ENCODE measurements at places on chromosomes 2 and 18.

- peak; percentile 44 for DNase-seq
Observed at GRCh38 chr2:45938649-45939511, 287.4 kb downstream of the PRKCE start.

DNA sequence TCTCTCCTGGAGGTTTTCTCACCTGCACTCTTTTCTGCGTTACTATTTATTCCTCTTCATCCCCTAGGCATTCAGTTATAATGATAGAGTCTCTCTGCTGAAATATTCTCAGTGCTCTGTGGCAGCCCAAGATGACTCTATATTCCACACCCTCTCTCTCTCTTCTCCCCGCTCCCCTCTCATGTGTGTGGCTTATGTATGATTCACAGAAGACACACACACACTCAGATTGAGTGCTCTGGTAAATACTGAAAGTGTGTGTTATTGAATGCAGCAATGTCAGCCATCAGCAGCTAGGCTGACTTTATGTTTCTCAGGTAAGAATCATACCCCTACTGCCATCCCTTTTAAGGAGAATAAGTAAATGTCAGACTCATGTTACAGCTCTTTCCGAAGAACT lies 201.2 kb downstream of the SLC4A10 start:
- no peak for DNase-seq

- DNase-seq, result no peak
Observed at GRCh38 chr2:17555150-17555549, 14.7 kb downstream of the VSNL1 start.

GRCh38 chr2:228507870-228508269 lies 326.4 kb upstream of the SPHKAP start:
- no peak for DNase-seq

- DNase-seq, result no peak
Observed at GRCh38 chr2:9201185-9201891, 5.3 kb upstream of the ASAP2 start.

DNA sequence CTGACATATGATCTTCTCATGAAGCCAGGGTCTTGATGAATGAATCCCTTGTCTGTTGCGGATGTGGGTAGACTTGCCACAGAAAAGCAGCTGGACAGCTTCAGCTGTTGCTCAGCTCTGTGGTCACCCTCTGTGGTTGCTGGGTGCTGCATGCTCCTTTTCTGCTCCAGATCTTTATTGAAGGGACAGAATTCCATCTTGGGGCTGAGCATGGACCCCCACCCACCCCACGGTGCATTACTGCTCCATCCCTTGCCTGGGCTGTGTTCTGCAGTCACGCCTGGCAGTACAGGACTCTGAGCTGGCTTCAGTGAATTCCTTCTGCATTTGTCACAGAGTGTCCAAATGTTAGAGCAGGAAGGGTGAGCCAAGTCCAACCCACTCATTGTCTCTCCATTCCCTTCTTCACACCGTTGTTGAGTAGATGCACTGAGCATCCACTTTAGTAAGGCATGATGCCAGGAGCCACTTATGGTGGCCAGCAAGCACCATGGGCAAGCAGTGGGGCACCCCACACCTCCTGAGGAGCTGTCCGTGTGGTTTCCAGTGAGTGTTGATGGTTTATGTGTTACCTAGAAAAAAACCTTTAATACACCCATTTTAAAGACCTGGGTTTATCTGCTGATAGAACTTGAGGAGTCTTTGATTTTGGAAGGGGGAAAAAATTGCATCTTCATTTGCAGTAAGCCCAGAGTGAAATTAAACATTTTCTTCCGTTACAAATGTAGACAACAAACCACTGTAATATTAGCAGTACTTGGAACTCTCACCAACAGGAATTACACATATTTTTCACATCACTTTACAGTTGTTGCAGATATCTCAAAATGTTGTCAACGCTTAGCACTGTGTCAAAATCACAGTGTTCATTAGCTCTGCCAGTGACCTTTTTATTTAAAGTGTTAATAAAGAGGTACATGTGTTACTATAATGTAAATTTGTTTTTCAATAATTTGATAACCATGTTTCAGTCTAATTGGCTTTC lies 14.7 kb upstream of the ITGB6 start:
- DNase-seq, result peak; percentile 40

- DNase-seq, result no peak
Observed at GRCh38 chr2:64837116-64837731, 152.0 kb upstream of the SLC1A4 start.

GRCh38 chr18:39969803-39970494 lies 1985.1 kb upstream of the PIK3C3 start:
- no peak for DNase-seq

- no peak for DNase-seq
Observed at GRCh38 chr2:38374984-38375383, 2.1 kb downstream of the ATL2 start.

DNA sequence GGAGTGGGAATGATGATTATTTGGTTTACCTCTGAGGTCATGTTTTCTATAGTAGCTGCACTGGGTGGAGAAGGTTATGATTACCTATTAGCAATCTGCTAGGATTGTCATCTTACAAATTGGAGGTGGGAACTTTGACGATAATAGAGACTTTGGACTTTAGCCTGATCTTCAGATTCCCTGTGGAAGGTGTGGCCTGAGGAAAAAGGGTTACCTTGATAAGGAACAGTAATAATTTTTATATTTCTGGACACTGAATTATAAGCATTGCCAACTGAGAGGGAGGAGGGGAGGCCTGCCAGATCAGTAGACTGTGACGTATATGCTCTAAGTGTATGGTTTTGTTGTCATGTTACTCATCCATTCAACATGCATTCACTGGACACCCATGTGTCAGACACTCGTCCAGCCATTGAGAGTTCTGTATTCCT lies 183.4 kb upstream of the FOSL2 start:
- DNase-seq, result no peak

DNA sequence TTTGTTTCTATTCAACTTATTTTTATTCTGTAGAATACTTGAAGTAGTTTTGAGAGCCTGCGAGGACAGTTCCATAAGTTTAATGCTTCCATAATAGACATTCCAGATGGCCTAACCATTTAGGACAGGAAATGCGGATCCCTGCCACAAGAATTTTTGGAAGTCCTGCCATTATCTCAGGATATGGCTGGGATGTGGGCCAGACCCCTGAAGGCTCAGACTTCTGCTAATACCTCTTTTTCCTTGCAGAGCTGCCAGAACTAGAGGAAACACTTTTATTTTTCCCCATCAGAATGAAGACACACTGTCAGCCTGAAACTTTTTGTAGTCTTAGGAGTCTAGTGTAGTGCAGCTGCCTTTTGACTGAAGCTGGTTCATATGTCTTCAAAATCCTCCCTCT lies 806.5 kb downstream of the TDRD15 start:
- DNase-seq, result no peak

- no peak for DNase-seq
Observed at GRCh38 chr2:237996021-237996593, 29.3 kb downstream of the UBE2F start.

DNA sequence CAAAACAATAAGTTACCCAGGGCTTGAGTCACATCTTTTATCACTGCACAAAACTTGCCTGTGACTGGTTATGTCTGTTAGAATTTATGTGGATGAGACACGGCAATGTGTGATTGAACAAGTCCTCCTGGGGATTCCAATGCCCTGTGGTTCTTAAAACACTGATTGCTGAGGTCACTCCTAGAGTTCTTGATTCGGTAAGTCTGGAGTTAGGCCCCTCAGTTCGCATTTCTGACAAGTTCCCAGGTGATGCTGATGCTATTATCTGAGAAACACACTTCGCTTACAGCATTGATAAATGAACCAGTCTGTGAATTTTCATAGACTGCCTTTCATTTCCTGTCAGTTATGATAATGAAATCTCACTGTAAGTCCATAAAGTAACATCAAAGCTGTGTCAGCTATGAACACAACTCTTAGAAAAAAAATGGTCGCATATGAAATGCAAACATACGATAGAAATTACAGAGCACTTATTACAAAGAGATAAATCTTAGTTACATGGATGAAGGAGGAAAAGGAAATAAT lies 214.0 kb downstream of the DLGAP1 start:
- no peak for DNase-seq

- no peak for DNase-seq
Observed at GRCh38 chr2:110969696-110970095, 151.0 kb upstream of the BCL2L11 start.

DNA sequence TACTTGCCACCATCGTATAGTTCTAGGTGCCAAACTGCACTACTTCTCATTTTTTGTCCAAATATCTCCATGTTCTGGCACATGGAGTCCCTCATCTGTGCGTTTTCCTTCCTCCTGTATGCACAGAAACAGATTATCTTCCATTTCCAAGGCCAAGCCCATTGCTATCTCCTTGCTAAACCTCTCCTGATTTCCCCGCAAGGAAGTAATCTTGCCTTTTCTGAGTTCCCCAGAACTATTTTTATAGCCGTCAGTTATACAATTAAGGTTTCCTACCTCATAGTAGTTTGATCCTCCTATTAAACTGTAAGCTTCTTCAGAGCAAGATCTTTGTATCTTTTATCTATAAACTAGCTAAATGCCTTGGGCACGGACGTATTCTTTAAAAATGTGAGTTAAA lies 7.2 kb downstream of the DSG2 start:
- no peak for DNase-seq

DNA sequence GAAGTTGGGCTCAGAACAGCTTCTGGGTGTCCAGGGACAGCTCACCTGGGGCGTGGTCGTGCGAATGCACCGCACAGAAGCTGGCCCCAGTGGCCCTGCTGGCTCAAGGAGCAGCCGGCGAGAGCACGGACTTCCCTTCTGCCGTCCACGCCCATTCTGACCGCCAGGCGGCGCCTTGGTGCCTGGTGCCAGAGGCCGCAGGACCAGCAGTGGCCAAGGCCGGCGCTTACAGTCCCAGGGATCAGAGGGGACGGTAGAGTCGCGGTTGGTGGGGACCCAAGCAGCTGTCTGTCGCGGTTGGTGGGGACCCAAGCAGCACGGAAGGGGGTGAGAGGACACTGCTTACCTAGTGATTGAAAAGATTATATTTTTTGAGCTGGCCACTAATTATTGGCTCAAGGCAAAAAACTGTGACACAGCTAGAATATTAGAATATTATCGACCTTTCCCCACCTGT lies 25.7 kb downstream of the NPPC start:
- DNase-seq, result peak; percentile 91

DNA sequence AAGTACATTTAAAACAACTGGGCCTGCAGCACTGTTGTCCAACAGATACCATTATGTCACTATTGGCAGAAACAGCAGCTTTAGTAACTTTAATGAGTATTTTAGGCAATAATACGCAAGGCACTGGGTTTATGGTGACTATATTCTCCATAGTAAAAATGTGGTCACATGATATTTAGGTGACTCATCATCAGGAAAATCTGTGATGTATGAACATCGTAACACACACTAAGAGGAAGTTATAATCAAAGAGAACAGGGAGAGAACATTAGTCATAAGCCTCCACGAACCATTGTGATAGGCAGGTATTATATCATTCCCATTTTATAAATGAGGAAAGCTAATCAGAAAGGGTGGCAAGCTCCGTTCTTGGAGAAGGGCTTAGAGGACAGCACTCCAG lies 36.9 kb downstream of the RAPH1 start:
- DNase-seq, result no peak

- DNase-seq, result no peak
Observed at GRCh38 chr18:59388817-59389216, 29.8 kb upstream of the LMAN1 start.

GRCh38 chr2:20224716-20225293 lies at the start of gene SDC1:
Gene SDC1, minus strand, starts transcription at chr2:20225130. Its CDS starts 263 bp downstream, at chr2:20224867.
- DNase-seq, result peak; percentile 86

DNA sequence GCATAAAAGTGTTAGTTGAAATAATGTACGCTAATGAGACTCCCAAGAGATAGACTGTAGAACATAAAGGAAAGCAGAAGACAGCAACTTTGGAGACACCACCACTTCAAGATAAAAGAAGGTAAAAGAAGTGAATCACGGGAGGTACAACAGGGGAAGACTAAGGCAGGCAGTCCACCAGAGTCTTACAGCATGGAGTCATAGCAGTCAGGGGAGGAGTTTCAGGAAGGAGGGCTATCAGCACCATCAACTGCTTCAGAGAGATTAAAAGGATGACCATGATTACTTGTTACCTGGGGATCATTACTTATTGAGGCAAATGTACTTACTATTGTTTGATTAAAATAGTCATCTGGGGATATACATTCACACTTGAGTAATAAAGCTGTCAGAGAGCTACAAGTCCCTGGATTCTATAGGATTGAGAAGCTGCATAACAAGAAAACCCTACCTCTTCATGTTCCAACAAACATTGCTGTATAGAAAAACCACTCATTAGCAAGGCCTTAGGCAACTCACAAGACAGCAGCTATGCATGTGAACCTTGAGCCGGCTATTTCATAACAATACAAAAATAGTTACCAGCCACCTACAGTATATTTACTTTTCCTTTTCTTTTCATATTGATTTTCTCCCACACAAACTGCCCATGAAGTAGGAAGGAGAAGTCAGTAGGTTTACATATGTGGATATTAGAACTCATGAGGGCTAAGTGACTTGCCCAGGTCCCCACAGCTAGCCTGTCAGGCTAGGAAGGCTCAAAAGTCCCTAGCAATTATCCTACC lies 101.7 kb downstream of the PDE11A start:
- DNase-seq, result no peak

GRCh38 chr2:230471074-230471473 lies 55.1 kb downstream of the SP100 start:
- no peak for DNase-seq

DNA sequence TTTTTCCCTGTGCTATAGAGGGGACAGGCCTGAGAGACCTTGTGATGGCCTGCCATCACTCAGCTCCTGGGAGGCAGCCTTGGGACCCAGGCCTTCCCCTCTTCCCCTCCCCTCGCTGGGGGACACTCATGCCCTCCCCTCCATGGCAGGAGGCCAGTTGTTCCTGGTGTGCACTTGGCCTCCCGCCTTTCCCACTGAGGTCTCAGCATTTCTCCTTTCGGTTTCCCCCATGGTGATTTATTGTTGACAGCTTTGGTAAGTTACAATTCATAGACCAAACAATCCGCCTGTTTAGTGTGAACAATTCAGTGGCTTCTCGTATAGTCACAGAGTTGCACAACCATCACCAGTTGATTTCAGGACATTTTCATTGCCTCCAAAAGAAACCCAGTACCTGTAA lies 10.2 kb upstream of the CNDP1 start:
- no peak for DNase-seq

DNA sequence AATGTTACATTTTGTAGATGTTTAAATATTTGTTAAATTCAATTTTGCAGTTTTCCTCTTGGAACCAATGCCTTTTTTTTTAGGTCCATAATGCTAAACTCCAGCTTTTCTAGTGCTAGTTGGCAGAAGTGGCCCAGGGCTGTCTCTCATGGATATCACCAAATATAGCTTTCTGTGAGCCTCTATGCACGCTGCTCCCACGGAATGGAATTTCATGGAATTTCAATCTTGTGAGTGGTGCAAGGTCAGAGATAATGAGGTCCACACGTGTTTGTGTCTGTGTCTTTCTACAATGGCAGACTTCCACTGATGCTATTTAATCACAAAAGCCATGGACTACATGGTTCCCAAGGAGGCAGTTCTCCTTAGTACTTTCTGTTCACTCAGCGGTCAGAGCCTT lies 191.5 kb upstream of the PARD3B start:
- DNase-seq, result no peak

Measured in 8988T (cell line).